ENCODE measurements at places on chromosomes 3 and 15. TPM values are rescaled to one million over a fixed set of nuclear protein-coding genes. Genes with fewer than 3 reads are reported as not detected.

DNA sequence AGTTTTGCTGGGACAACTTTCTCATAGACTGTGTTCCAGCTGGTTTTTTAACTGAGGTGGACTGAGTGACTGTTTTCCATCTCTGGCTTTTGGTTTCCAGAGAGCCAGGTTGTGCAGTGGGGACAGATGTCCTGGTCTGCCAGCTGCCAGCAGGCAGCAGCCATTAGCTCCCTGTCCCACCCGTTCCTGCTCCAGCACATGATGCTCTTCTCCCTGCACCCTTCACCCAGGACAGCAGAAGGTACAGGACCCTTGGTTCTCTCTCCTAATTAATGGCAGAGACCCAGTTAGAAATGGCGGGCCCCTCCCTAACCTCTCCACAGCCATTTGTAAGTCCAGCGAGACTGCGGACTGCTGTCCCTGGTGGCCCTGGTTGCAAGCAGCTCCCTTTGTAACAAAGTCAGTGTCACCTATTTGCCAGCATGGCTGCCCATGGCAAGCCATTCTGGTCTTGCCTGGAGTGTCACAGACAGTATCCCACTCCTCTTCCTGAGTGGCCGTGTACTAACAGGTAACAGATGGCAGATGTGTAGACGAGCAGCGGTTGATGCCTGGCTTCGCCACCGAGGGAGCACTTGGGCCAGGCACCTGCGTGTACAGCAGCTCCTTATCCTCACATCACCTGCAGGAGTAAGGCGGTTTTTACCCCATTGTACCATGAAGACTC, 148.3 kb downstream of the DNAJB8 start:
- no peak for DNase-seq

GRCh38 chr3:183265834-183266417, 12.9 kb downstream of the B3GNT5 start:
- DNase-seq, result peak; percentile 73

OXTR gene
- 0.27 TPM for total RNA-seq

PSMA4 gene
- total RNA-seq, result 702 TPM

OSTN gene
- not detected for total RNA-seq

All from H4 (cell line).